Jurkat, Clone E6-1 (cell line): ENCODE measurements at places on chromosomes 12 and 14.
A peak's percentile ranks its signal among the peaks of the same experiment; 100 is the strongest.

GRCh38 chr12:31965090-31965489, 5.9 kb downstream of the RESF1 start:
- DNase-seq = no peak

GRCh38 chr14:25150934-25151790, 101.2 kb upstream of the STXBP6 start:
- peak; percentile 33 for DNase-seq

DNA sequence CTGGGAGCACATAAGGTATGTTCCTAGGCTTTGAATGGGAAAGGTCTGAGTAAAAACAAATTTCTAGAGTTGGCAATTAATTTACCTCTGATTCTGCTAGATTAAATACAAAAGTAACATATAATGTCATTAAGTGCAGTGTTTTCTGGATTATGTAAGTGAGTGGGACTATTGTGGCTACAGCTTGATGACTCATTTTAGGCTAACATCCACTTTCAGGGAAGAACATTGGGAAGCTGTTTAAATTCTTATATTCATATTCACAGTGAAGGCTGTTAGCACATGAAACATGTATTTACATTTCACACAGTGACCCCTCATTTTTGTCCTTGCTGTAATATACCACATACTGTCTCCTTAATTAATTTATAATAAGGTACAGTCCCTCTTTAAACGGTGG, 13.2 kb upstream of the BMAL2 start:
- no peak for DNase-seq

DNA sequence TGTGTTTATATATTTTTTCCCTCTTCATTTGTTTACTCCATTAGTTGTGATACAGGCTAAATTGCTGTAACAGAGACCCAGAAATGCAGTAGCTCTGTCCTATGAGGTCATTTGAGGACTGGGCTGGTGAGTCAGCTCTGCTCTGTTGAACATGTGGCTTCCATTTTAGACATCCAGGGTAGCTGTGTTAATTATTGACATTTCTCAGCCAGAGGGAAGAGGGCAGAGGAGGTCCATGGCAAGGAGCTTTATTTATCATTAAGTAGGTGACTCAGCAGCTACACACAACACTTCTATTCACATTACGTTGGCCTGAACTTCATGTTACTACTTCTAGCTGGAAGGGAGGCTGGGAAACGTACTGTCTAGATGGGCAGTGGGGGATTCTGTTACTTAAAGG, 85.4 kb downstream of the PTCSC3 start:
- DNase-seq = no peak

GRCh38 chr12:74021937-74022336, 515.7 kb upstream of the ATXN7L3B start:
- peak; percentile 1 for DNase-seq

DNA sequence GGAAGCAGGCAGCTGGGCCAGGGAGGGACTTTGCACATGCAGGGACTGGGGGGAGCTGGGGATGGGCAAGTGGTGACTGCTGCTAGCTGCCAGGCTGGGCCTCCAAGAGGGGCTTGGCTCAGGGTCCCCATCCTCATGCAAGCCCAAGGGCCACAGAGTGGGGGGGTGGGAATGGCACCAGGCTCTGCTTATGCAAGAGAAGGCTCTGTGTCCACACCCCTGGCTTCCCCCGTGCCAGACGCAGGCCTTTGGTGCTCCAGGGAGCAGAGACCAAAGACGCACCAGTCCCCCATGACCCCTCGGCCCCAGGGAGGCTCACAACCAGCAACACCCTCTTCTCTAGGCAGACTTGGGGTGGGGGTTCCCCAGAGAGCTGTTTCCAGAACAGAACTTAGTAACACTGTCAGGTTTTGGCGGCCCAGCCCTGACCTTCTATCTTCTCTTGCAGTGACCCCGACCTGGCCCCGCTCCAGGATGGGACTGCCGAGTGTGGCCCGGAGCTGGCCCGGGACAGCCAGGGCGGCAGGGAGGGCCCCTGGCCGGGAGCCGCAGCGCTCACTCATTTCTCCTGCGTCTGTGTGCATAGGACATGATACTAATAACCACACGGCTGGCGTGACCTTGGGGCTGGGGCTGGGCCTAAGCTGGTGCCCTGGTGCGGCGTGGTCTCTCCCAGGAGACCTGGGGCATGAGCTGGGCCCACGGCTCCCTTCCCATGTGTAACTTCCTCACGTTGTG, 14.3 kb downstream of the XRCC3 start:
- DNase-seq = no peak

GRCh38 chr14:56122301-56122700, 4.1 kb downstream of the PELI2 start:
- DNase-seq = no peak

DNA sequence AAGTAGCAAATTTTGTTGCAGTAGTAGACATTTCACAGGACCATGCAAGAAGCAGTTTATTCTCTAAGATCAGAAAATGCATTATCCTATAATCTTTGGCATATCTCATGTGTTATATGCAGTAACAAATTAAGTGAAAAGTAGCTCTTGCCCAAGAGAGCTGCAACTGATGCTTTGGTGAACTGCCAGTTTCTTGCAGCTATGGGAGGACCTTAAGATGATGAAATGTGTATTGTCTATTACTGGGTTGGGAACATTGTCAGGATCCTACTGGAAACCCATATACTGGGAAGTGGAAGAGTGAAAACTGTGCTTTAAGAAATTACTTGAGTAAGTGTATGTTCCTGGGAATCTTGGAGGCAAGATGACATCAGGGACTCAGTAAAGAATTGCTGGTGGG, 238.8 kb downstream of the DACT1 start:
- no peak for DNase-seq

DNA sequence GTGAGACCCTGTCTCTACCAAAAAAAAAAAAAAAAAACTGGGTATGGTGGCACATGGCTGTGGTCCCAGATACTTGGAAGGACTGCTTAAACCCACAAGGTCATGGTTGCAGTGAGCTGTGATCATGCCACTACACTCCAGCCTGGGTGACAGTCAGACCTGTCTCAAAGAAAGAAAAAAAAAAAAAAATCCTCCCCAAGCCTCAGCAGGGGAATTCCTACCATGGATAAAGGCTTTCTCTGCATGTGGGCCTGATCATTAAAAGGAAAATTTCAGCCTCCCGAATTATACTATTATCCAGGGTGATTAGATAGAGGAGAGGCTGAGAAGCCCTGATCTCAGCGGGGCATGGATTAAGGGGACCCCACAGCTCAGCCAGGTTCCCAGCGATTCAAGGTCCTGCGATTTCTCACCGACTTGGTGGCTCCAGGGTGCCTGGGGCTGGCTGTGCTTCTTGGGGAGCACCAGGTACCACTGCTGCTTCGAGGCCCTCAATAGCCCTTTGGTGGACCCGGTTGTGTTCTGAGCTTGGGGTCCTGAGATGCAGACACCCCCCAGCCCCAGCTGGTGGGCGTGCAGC, 5.6 kb downstream of the SH2B3 start:
- no peak for DNase-seq
